ENCODE measurements at places on chromosomes 1 and 21.

DNA sequence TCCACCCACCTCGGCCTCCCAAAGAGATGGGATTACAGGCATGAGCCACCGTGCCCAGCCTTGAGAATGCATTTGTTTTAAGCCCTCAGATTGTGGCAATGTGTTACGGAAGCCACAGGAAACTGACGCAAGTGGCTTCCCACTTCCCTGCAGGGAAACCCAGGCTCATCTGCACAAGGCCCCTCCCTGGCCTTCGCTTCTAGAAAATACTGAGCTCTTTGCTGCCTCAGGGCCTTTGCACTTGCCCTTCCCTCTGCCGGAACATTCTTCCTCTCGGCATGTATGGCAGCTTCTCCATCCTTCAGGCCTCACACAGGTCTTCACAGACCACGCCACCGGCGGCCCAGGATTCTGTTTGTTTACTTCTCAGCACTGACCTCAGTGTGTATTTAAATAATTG is 137.0 kb upstream of the TMEM51 start:
- no peak for DNase-seq

GRCh38 chr1:245225322-245226202 is 70.8 kb downstream of the KIF26B start:
- DNase-seq = no peak

- no peak for DNase-seq
Observed at GRCh38 chr1:18549906-18550305, 69.2 kb downstream of the KLHDC7A start.

DNA sequence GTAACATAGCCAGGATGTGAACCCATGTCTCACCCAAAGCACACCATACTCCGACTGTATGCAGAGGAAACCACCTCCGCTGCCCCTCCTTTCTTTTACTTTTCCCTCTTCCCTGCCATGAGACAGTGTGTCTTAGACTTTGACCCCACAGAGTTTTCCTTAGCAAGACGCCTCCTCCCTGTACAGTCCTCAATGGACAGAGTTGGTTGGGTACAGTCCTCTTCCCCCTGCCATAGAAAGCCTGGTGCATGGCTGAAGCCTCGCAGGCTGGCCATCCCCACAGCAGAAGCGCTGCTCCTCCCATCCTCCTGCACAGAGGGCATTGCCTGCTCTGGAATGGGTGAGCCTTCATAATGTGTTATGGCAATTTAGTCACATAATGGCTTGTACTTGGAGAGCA is 127.9 kb downstream of the PLPP3 start:
- DNase-seq = no peak

DNA sequence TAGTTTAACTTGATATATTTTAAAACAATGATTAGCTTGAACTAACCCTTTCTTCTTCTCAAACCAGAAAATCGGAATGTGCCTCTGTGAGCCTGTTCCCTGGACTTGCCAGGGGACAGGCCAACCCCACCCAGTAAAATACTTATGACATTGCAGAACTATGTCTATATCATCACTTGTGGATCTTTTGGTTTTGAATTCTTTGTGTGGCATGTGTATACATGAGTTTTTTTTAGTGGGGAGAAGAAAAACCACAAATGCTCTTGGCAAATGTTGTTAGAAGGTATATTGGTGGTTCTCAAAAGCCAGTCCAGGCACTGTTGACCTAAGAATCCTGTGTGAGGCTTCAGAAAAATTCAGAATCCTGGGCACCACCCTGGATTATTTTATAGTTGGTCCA is 347.4 kb downstream of the SIPA1L2 start:
- DNase-seq = no peak

DNA sequence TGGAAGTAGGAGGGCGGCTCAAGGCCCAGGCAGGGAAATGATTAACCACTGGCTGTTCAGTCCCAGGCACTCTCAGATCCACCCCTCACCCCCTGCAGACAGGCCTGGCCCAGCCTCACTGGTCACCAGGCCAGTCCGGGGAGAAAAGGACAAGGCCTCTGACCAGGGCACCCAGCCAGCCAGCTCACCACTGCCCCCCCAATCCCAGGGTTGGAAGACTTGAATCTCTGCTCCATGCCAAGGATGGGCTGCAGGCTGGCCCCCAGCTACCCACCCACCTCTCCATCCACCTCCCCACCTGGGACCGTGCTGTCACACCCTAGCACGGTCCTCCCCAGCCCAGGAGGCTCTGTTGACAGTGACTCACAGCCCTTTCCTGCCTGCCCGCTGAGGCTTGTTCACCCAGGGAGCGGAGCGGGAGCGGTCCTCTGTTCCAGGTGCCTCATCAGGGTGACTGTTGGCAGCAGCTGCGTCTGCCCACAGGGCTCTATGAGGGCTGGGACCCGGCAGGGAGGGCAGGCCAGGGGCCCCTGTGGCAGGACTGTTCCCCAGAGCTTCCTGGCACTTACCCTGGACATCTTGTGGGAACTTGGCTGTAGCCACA is 2.2 kb downstream of the LAD1 start:
- no peak for DNase-seq

- no peak for DNase-seq
Observed at GRCh38 chr21:44071359-44072104, 35.7 kb upstream of the PWP2 start.

- DNase-seq = no peak
Observed at GRCh38 chr1:226948480-226948879, 8.4 kb downstream of the COQ8A start.

GRCh38 chr1:178389441-178389840 is 107.3 kb downstream of the CLEC20A start:
- no peak for DNase-seq

DNA sequence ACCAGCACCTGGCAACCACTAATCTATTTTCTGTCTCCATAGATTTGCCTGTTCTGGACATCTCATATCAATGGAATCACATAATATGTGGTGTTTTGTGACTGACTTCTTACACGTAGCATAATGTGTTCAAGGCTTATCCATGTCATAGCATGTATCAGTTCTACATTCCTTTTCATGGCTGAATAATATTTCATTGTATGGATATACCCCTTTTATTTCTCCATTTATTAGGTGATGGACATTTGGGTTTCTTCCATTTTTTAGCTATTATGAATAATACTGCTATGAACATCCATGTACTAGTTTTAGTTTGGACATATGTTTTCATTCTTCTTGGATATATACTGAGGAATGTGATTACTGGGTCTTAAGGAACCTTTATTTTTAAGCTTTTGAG is 78.0 kb upstream of the OLIG2 start:
- no peak for DNase-seq

- no peak for DNase-seq
Observed at GRCh38 chr1:217482356-217483102, 148.4 kb downstream of the GPATCH2 start.

- DNase-seq = no peak
Observed at GRCh38 chr21:44377201-44377921, 23.9 kb downstream of the TRPM2 start.

- DNase-seq = no peak
Observed at GRCh38 chr1:107897438-107898345, 67.3 kb downstream of the VAV3 start.

DNA sequence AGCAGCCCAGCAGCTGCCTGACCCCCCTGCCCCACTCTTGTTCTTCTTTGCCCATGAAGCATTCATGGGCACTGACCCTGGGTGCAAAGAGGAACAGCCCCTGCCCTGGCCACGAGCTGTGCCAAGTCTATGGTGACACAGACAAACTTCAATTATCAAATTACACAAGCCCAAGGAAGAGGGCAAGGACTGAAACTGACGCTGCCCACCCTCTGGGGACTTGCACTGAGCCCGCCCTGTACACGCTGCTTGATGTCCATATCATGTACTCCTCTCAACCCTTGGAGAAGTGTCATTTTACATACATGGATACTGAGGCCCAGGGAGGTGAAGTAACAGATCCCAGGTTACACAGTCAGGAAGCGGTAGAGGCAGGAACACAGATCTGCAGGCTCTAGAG is 32.1 kb downstream of the NKAIN1 start:
- no peak for DNase-seq

GRCh38 chr1:15542388-15543250 is 16.0 kb downstream of the DNAJC16 start:
- DNase-seq = no peak

Data from NCI-H1930 (cell line).